ENCODE measurements at places on chromosomes 6 and 20.

- no peak for DNase-seq
These were observed 42.6 kb downstream of the BMP7 start for GRCh38 chr20:57223648-57224489.

DNA sequence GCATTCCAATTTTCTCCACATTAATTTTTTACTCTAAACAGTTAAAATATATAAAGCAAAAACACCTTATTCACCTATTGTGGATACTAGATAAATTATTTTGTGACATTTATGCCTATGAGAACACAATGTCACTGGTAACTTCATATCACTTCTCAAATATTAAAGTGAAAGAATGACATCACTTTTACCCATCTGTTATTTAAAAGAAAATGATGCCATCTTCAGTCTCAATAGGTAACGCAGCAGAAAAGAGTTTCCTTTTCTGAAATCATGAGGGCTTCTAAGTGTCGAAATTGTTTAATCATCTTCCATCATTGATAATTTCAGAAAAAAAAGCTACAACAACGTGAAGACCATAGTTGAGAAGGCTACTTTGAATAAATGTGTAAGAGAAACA is 2.9 kb downstream of the HAO1 start:
- DNase-seq, result no peak

GRCh38 chr20:62906209-62906608 is 20.1 kb downstream of the DIDO1 start:
- DNase-seq, result no peak

- DNase-seq, result no peak
These were observed 6.0 kb upstream of the MTG2 start for GRCh38 chr20:62176866-62177265.

GRCh38 chr6:107355659-107356058 is 103.7 kb downstream of the PDSS2 start:
- DNase-seq, result no peak

DNA sequence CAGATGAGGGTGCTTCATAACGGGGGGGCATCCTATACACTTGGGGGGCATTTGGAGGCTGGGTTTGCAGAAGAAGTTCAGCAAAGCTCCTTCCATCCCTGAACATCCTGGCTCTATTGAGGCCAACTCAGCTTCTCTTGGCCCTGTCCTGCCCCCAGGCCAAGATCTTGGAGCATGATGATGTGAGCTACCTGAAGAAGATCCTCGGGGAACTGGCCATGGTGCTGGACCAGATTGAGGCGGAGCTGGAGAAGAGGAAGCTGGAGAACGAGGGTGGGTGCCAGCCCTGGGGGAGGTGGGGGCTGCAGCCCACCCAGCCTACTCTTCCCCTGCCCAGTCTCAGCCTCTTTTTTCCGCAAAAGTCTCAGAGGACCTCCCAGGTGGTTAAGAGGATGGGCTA is 17.2 kb downstream of the GDAP1L1 start:
- DNase-seq, result no peak

DNA sequence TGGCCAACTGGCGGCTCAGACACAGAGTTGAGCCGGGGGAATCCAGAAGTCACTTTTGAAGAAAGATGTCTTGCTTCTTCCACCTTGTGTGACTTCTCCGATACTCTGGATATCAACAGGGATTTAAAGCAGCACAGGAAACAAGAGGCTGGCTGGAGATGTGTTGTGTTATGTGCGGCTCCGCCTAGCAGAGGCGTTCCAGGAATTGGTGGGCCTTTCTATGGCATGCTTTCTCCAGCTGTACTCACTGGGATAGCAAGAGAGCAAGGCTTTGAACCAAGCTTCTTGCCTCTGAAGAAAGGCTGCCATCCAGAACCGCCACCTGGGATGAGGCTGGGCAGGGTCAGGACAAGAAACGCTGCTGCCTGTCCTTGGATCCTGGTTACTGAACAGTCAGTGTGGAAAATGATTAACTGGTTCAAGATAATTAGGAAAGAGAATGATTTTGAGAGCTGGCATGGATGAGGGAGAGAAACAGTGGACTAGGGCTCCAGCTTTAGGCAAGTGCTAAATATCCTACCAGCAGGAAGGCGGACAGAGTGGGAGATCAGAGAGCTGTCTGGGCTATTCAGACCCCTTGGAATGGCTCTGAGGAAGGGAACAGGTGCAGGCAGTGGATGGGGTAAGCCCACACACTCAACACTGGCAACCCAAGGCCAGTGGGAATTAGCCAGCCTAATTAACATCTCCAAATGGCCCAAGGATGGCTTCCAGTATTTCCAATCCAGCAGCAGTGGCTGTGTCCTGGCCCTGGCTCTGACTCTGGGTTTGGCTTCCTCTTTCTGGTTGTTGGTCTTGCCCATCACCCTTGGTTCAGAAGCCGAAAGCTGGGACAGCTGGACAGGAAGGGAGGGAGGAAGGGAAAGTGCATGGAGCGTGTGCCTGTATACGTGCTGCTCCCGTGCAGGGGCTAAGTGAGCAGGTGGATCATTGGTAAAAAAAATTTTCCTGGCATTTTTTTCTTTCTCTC is 31.9 kb downstream of the INSM1 start:
- no peak for DNase-seq

- no peak for DNase-seq
These were observed 66.0 kb downstream of the HS3ST5 start for GRCh38 chr6:114276783-114277182.

- no peak for DNase-seq
These were observed 159.6 kb downstream of the SASH1 start for GRCh38 chr6:148502083-148502772.

- DNase-seq, result no peak
These were observed 26.8 kb downstream of the RRBP1 start for GRCh38 chr20:17655286-17655651.
